ENCODE measurements at places on chromosomes 6 and 20.

- H3K27ac ChIP-seq, result no peak overlapping the region
- no peaks in the 10 kb centered on the region for H3K36me3 ChIP-seq
- H3K27me3 ChIP-seq, result no peaks in the 10 kb centered on the region
- H3K4me1 ChIP-seq, result no peaks in the 10 kb centered on the region
- H3K4me3 ChIP-seq, result no peak overlapping the region
Observed at GRCh38 chr6:97292671-97293070, 9.7 kb upstream of the MMS22L start.

DNA sequence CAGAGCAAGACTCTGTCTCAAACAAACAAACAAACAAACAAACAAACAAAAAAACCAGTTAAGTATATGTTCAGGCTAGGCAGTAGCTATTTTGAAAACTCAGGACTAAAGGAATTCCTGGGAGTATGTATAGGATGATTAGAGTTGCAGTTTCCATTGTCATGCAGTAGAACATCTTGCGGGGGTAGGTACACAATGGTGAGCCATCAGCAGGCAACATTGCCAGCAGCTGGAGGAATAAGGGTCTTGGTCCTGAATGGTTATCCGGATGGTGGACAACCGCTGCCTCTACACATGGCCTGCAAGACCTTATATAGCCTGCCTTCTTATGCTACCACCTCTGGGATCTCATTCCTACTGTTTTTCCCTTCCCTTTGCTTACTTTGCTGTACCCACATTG lies 297.5 kb downstream of the SOX4 start:
- DNase-seq, result no peak
- H3K27me3 ChIP-seq, result no peaks in the 10 kb centered on the region
- H3K4me1 ChIP-seq, result no peaks in the 10 kb centered on the region

DNA sequence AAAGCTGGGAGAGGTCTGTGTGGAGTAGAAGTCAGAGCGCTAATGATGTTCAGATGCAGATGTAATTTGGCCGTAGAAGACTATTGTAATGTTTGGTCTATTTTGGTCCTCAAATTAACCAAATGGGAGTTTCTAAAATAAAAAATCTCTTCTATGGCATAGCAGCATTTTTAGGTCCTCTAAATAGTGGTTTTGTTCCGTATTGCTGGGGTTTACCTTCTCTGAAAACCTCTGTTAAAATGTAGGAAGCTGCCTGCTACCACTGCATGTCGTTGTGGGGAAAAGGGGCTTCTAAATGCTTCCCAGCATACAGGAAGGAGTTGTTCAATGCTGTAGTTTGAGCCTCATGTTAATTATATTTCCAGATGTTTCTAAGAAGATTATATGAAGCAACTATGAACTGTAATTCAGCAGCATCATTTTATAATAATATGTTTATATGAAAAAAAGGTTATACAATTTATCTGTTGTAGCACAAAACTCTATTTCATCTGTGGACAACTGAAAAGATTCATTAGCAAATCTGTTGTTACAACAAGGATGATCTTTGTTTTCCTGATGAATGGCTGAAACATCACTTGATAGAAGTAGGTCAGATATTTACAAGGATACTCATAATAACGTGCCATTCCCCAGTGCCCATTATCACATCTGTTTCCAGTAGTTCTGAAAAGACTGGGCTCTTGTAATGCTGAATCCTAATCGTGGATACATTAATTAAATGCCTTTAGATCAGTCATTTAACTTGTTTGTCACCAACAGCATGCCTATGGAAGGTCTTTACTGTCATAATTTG lies 256.6 kb downstream of the TBC1D7 start:
- DNase-seq, result no peak
- no peaks in the 10 kb centered on the region for H3K27me3 ChIP-seq
- no peak overlapping the region for H3K27ac ChIP-seq
- no peaks in the 10 kb centered on the region for H3K4me1 ChIP-seq

DNA sequence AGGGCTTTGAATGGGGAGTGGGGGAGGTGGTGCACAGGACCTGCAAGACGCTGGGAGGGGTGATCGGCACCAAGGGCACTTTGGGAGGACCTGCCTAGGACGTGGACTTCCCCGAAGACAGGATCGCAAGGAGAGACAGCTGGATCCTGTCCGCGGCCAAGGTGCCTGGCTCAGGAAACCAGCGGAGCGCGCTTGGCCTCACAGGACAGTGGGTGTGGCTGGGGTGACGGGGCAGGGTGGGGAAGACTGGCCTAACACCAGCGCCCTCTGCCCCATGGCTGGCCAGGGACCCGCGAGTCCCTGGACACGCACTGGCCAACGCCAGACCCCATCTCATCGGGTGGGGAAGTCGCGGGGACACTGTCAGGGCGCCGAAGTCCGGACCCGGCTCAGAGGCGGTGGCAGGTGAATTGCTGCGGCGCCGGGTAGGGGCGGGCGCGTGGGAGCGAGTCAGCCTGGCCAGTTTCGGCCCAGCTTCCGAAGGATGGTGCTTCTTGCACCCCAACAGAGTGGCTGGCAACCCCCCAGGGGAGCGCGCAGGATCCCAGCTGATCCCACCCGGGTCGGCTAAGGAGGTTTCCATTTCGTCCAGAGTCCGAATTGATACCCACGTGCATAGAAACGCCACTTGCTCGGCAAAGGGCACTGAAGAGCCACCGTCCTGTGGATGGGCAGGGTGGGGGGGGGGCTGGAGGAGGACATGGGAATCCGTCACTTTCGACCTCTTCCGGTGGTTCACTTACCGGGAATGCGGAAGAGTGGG lies 785 bp upstream of the THBD start:
- H3K27me3 ChIP-seq, result no peaks in the 10 kb centered on the region
- H3K27ac ChIP-seq, result no peak overlapping the region
- no peaks in the 10 kb centered on the region for H3K4me1 ChIP-seq
- H3K36me3 ChIP-seq, result no peaks in the 10 kb centered on the region
- no peak overlapping the region for H3K4me3 ChIP-seq
- DNase-seq, result no peak

- peak overlapping the region; percentile 17 for H3K27ac ChIP-seq
- peaks cover 9% of the 10 kb centered on the region for H3K4me1 ChIP-seq
- H3K27me3 ChIP-seq, result no peaks in the 10 kb centered on the region
- no peak for DNase-seq
- H3K4me3 ChIP-seq, result peak overlapping the region; percentile 81
Observed at GRCh38 chr20:36236786-36237121, 476 bp downstream of the AAR2 start.

DNA sequence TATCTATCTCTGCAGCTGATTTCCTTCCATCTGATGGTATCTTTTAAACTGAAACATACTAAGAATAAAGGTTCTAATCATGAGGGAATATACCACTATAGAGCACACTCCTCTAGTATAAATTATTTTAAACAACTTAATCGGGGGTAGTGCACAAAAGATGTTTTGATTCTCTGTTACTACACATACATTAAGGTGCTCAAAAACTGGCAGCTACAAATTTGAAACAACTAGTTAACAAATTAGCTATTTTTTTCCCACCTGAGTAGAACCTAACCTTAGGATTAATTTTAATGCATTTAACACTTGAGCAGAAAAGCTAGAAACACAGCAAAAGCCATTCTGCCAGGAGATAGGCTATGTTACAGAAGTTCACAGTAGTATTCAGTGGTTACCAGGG lies 23.0 kb downstream of the CCNC start:
- H3K27me3 ChIP-seq, result no peaks in the 10 kb centered on the region
- H3K27ac ChIP-seq, result no peak overlapping the region
- no peak overlapping the region for H3K4me3 ChIP-seq
- DNase-seq, result no peak

DNA sequence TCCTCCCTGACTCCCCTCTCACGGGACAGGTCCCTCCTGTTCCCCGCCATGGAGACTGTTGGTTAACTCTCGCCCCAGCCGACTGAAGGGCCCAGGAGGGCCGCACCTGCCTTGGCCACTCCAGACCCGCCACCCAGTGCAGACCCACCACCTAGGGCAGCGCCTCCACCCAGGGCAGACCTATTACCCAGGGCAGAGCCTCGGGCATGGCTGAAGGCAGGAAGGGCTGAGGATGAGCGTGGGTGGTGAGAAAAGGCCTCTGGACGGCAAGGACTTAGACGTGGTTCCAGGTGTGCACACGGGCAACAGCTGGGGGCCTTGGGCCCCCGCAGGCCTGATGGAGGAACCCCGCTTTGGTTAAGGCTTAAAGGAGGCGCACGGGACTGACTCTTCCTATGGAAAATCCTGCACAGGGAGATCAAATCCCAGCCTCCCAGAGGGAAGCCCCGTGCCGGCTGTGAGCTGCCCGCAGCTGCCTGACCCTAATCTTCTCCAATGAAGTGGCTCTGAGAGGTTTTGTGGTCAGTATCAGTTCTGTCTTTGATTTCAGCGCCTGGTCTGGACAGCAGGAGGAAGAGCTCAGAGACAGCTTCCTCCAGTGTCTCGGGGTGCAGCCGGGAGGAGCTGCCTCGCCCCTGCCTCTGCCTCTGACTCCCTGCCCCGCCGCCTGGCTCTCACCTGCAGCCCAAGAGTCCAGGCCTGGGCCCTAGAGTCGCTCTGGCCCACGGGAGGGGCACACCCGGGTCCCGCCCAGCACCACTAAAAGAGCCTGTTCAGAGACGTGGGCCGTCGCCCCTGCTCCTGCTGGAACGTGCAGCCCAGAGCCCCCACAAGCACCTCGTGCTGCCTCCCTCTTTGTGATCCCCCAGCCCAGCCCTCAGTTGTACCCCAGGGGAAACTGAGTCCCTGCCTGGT lies 12.1 kb upstream of the CHRNA4 start:
- no peak overlapping the region for H3K4me3 ChIP-seq
- peaks cover 84% of the 10 kb centered on the region for H3K27me3 ChIP-seq
- no peaks in the 10 kb centered on the region for H3K36me3 ChIP-seq
- H3K4me1 ChIP-seq, result no peaks in the 10 kb centered on the region
- H3K27ac ChIP-seq, result no peak overlapping the region
- no peak for DNase-seq

- no peak overlapping the region for H3K4me3 ChIP-seq
- no peaks in the 10 kb centered on the region for H3K36me3 ChIP-seq
- no peaks in the 10 kb centered on the region for H3K27me3 ChIP-seq
- no peak overlapping the region for H3K27ac ChIP-seq
- DNase-seq, result peak; percentile 71
- H3K4me1 ChIP-seq, result no peaks in the 10 kb centered on the region
Observed at GRCh38 chr6:85482905-85483700, 33.2 kb downstream of the NT5E start.

GRCh38 chr20:50246367-50247195 lies 56.0 kb downstream of the CEBPB start:
- H3K27ac ChIP-seq, result no peak overlapping the region
- H3K36me3 ChIP-seq, result no peaks in the 10 kb centered on the region
- no peak overlapping the region for H3K4me3 ChIP-seq

- H3K4me3 ChIP-seq, result peak overlapping the region; percentile 17
- peak overlapping the region; percentile 97 for H3K27ac ChIP-seq
- H3K4me1 ChIP-seq, result peaks cover 77% of the 10 kb centered on the region
- no peaks in the 10 kb centered on the region for H3K27me3 ChIP-seq
- peak; percentile 92 for DNase-seq
- peaks cover 4% of the 10 kb centered on the region for H3K36me3 ChIP-seq
Observed at GRCh38 chr6:108598305-108598863, 37.7 kb downstream of the FOXO3 start.

DNA sequence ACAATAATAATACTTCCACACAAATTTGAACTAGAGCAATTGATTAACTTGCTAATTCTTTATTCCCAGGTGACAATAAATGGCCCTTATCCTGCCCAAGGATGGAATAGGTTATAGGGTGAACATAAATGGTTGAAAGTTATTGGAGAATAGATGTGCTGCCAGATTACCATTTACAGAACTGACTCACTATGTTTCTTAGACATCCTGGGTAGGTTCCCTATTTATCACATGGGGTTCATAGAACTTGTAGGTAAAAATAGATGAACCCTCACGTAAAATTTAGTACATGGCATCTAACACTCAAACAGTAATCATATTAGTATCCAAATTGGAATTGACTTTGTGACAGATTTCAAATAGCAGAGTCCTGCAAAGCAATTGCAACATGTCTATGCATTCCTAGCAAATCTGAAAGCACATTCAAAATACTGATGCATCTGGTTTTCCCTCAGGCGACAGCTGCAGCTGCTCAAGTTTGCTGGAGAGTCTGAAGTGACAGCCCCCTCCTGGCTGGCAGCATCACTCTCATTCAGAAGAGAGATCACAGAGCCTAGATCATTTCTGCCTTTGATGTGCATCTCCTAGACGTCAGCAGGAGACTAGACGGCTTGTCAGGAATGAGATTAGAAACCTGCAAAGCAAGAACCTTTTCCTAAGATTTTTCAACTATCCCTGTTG lies 80.2 kb upstream of the RNF217 start:
- DNase-seq, result no peak
- no peaks in the 10 kb centered on the region for H3K36me3 ChIP-seq
- no peak overlapping the region for H3K27ac ChIP-seq

- no peak overlapping the region for H3K4me3 ChIP-seq
- H3K36me3 ChIP-seq, result peaks cover 3% of the 10 kb centered on the region
- H3K27me3 ChIP-seq, result no peaks in the 10 kb centered on the region
- H3K4me1 ChIP-seq, result peaks cover 5% of the 10 kb centered on the region
- DNase-seq, result no peak
- no peak overlapping the region for H3K27ac ChIP-seq
Observed at GRCh38 chr20:31746068-31746878, 7.2 kb downstream of the TPX2 start.

- no peak overlapping the region for H3K27ac ChIP-seq
- H3K27me3 ChIP-seq, result no peaks in the 10 kb centered on the region
- H3K36me3 ChIP-seq, result no peaks in the 10 kb centered on the region
- DNase-seq, result no peak
Observed at GRCh38 chr6:159520002-159520401, 173.0 kb downstream of the SOD2 start.

- H3K27ac ChIP-seq, result no peak overlapping the region
- no peaks in the 10 kb centered on the region for H3K36me3 ChIP-seq
- no peaks in the 10 kb centered on the region for H3K27me3 ChIP-seq
- DNase-seq, result no peak
- H3K4me3 ChIP-seq, result no peak overlapping the region
Observed at GRCh38 chr6:106884576-106884975, 90.0 kb downstream of the CD24 start.

DNA sequence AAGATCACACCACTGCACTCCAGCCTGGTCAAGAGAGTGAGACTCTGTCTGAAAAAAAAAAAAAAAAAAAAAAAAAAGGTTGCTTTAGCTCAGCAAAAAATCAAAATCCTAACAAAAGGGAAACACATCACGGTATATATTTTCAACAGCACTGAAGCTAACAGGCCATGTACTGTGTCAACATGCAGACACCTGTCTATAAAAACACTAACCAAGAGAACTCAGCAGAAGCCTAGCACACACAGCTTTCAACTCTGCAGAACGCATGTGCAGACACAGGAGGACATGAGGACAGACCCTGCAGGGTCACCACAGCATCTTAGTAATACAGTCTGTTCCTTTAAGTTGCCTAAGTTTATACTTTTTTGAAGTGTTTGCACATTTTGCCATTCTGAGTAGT lies 13.5 kb downstream of the NINL start:
- no peaks in the 10 kb centered on the region for H3K27me3 ChIP-seq
- DNase-seq, result no peak

- no peaks in the 10 kb centered on the region for H3K36me3 ChIP-seq
- no peak overlapping the region for H3K4me3 ChIP-seq
- DNase-seq, result no peak
- no peaks in the 10 kb centered on the region for H3K27me3 ChIP-seq
Observed at GRCh38 chr20:32803092-32803491, 16.7 kb upstream of the MAPRE1 start.

- no peak overlapping the region for H3K4me3 ChIP-seq
- no peaks in the 10 kb centered on the region for H3K36me3 ChIP-seq
- peak; percentile 75 for DNase-seq
- peaks cover 14% of the 10 kb centered on the region for H3K4me1 ChIP-seq
- H3K27me3 ChIP-seq, result no peaks in the 10 kb centered on the region
Observed at GRCh38 chr6:2848851-2849250, 7.2 kb upstream of the SERPINB1 start.

GRCh38 chr20:54668271-54669039 lies 193.1 kb downstream of the DOK5 start:
- no peak overlapping the region for H3K27ac ChIP-seq
- peak overlapping the region; percentile 41 for H3K4me3 ChIP-seq
- DNase-seq, result peak; percentile 73
- H3K36me3 ChIP-seq, result no peaks in the 10 kb centered on the region
- H3K4me1 ChIP-seq, result peaks cover 6% of the 10 kb centered on the region

Measured in MM.1S (cell line).